T-helper 17 cell (primary cell): ENCODE measurements at places on chromosomes 5 and 9.

DNA sequence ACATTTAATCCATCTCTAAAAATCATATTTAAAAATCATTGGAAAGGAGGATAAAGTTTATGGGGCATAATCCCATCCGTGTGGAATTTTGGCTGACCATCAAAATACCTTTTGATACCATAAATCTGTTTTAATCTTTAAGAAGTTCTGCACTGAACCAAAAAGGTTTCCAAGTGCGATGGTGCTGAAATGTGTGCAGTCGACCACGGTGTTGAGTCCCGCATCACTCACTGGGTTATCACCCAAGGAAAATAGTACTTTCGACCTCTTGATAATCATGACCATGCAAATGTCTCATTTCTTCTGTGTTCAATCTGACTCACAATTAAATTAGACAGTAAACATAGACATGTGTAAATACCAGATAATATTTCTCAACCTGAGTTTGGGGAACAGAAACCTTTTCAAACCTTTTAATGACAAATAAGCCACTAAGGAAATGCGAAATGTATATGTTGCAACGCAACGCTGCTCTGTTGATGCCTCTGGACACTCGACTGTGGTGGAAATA is 62.0 kb upstream of the CDH6 start:
- DNase-seq: no peak

DNA sequence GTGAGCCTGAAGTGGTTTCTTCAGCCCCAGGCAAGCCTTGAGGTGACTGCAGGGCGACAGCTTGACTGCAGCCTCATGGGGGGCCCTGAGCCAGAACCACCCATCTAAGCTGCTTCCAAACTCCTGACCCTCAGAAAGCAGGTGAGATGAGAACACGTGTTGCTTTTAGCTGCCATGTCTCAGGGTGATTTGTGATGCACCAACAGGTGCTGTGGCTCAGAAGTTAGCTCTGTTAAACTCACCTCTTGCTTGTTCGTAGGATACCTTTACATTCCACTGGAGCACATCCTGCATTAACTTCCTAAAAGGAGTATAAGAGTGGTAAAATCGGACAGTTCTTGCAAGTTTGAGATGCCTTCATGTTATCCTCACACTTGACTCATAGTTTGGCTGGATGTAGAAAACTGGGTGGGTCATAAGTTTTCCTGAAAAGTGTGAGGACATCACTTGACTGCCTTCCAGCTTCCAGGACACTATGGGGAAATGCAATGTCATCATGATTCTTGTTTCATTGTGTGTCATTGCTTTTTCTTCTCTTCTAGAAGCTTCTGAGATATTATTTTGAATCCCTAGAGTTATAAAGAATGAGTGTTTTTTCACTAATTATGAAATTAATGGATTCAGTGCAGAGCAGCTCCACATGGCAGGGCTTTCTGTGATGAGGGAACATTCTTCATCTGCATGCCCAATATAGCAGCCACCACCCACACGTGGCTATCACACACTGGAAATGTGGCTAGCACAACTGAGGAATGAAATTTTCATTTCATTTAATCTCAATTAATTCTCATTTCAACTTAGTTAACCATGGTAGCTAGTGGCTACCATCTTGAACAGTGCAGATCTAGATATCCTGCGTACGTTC is 92.3 kb downstream of the HSD17B3 start:
- DNase-seq: no peak

DNA sequence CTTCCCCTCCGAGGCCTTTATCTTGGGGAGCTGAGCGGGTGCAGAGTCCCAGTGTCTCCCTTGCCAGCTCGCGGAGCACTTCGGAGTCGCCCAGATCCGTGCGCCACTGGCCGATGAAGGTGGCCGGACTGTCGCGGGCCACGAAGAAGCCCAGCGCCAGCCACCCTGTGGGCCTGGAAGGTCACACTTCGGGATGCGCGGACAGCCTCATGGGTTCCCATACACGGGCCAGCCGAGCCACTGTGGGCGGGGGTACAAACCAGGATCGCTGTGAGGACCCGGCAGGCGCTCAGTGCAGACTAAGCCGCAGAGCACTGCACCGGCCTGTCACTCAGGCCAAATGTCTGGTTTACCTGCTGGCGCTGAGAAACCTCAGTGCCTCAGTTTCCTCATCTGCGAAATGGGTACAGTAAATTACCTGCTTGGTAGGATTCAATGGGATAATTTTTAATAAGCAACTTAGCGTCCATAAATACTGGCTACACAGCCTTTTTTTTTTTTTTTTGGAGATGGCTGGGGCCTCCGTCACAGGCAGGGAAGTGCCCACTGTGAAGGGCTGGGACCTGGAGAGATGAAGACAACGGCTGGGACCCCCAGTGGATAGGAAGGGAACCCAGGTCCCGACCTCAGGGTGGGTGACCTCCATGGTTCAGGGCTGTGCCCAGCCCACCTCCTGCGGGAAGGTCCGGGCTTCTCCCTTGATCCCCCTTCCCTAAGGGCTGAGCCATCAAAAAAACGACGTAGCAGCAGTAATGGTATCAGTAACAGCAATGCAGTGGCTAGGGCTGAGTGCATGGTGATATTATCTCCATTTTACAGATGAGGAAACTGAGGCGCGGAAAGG is 38.7 kb upstream of the CTSV start:
- no peak for DNase-seq

GRCh38 chr9:135993765-135994500 is 32.8 kb upstream of the UBAC1 start:
- no peak for DNase-seq

- DNase-seq: no peak
Measured at GRCh38 chr5:155455791-155456514, 442.4 kb downstream of the KIF4B start.

GRCh38 chr9:137333016-137333671 is 31.1 kb upstream of the NRARP start:
- no peak for DNase-seq

DNA sequence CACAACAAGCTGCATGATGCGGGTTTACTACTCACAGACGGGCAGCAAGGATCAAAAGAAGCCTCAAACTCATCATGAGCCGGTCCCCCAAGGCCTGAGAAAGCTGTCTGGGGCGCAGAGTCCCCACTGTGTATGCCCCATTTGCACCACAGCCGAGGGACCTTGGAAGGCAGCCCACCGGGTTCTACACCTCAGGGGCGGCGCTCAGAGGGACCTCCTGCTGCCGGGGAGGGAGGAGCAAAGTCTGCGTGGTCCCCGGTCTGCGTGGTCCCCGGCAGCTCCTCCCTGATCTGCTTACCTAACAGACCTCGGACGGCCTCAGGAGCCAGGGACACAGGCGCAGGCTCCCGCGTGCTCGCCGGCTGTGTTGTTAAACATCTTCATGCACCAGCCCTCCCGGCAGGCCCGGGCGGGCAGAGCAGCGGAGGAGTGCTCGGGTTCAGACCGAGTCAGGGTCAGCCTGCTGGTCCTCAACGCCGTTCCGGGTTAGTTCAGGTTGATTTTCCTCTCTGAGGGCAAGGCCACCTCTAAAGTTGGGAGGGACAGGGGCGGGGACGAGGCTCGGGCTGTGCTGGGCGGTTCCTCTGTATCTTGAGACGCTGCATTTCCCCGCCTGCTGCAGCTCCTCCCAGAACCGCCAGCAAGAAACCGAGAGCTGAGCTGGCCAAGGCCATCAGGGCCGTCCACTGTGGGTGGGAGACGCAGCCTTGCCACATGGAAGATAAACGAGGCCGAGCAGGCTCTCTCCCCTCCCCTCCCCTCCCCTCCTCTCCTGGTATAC is 74.6 kb downstream of the MRPL36 start:
- DNase-seq: no peak

GRCh38 chr5:158840193-158840592 is 259.5 kb downstream of the EBF1 start:
- no peak for DNase-seq

GRCh38 chr5:94402096-94402495 is 216.3 kb downstream of the KIAA0825 start:
- DNase-seq: no peak

DNA sequence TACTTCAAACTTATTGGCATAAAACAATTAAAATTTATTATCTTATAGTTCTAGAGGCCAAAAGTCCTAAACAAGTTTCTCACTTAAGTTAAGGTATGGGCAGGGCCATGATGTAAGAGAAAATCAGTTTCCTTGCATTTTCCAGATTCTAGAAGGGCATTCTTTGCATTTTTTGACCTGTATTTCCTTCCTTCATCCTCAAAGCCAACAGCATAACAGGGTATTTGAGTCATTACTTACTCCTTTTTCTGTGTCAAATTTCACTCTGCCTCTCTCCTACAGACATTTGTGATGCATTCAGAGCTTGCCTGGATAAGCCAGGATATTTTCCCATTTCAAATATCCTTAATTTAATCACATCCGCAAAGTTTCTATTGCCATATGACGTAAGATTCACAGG is 1499.0 kb downstream of the EFNA5 start:
- no peak for DNase-seq

GRCh38 chr5:58466939-58467338 is 7.1 kb upstream of the PLK2 start:
- DNase-seq: no peak

- no peak for DNase-seq
Measured at GRCh38 chr9:121735793-121736770, 84.6 kb downstream of the DAB2IP start.

- no peak for DNase-seq
Measured at GRCh38 chr9:128911529-128912035, 9.2 kb upstream of the PHYHD1 start.

- DNase-seq: no peak
Measured at GRCh38 chr9:129054163-129054851, 17.9 kb downstream of the MIGA2 start.

DNA sequence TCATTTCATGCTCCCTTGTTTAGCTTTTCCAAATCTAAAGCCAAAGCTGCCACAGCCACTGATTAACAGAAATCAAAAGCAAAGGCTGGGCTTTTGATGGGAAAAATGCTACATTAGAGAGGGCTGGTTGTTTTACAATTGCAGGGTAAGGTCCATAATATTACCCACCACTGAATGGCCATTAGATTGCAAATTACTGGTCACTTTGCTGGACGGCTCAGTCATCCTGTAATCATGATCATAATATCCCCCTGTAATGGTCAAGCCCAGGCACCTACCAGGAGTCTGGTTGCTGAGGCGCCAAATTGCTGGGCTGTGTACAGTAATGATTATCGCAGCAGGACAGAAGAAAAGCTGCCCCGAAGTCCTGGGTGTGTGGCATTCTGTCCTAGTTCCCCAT is 286.5 kb downstream of the ZSWIM6 start:
- no peak for DNase-seq

DNA sequence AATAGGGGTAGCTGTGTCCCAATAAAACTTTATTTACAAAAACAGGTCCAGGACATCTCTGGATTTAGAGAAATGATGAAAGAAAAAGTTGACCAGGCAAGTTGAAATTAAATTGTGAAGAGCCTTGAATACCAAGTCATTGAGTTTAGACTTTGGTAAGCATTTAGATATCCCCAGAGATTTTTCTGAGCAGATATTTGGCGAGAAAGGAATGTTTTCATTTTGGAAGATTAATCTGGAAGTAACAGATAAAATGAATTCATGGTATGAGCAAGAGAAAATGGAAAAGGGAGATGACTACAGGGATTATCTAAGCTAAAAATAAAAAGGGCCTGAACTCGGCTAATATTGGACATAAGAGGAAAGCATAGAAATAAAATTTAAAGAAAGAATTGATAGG is 157.6 kb downstream of the ACTL7B start:
- DNase-seq: no peak

- DNase-seq: no peak
Measured at GRCh38 chr5:143543358-143544255, 140.1 kb upstream of the NR3C1 start.

GRCh38 chr9:131875828-131876485 is 136.1 kb upstream of the RAPGEF1 start:
- DNase-seq: no peak

- no peak for DNase-seq
Measured at GRCh38 chr5:128673970-128674369, 135.9 kb upstream of the FBN2 start.

DNA sequence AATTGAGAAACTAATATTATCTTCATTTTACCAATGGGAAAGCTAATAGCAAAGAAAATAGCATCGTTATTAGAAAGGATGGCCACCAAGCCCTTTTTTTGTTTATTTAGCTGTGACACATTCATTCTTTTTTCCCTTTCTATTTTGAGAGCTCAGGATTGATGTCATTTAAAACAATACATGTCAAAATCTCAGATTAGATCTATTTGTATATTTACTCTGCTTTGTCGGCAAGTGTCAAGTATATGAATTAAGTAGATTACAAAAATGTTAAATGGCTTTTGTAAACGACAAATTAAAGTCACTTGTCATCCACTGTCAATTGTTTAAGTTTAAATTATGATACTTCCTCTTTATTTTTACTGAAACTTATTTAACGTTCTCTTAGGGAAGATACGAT is 118.9 kb downstream of the PAM start:
- DNase-seq: no peak

- DNase-seq: no peak
Measured at GRCh38 chr5:136522217-136522956, 157.0 kb upstream of the TRPC7 start.

GRCh38 chr5:132054697-132055440 is 5.6 kb upstream of the IL3 start:
- DNase-seq: no peak

DNA sequence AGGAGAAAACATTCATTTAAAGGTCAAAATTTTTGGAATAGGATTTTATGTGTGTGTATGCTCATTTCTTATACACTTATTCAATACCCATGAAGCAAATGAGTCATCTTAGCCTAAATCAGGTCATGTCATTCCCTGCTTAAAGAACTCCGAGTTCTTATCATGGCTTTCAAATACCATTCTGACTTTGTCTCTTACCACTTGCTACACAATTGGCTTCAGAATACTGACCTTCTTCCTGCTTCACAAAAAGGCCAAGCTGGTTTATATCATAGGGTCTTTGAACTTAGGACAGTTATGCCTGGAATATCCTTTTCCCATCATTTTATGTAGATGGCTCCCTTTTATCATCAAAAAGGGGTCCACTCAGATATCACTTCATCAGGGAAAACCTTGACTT is 652.2 kb upstream of the WWC1 start:
- DNase-seq: no peak

DNA sequence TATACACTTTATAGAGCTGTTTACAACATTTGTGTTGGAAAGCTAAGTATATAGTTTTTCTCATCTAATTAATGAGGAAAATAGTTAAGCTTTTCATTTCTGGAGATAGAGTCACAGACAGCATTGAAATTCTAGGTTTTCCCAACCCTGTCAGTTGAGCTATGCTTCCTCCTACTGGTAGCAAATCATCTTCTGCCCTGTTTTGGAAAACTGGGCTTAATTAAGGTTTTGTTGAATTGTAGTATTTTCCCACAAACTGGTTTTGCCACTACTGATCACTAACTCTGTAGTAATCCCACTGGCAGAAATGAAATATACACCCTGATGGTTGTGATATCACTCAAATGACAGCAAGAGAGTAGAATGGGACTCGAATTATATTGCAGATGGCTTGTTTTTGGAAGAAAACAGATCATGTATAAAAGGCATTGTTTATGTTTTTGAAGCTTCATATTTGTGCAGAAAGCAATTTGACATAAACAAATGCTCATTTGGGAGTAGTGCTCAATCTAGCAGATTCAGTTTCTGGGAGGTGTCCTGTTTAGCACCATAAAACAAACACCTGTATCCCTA is 46.6 kb downstream of the CD180 start:
- DNase-seq: no peak
